ENCODE measurements at places on chromosomes 1 and 21.

DNA sequence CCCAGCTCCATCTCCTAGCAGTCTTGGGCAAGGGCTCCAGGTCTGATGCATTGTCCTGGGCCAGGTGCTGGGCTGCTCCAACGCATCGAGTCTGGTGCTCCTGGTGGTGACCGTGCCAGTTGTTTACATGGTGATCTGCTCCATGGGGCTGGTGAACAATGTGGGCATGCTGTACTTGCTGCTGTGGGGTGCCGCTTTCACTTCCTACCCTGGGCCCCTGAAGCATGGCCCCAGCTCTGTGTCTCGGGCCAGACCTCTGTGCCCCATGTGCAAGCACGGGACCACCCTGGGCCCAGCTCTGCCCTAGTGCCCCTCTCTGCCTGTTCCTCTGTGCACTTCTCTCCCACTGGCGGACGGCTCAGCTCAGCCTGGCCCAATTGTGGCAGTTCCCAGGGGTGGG is 119.4 kb downstream of the MAST2 start:
- no peak for DNase-seq

GRCh38 chr1:223006917-223007648 is 136.0 kb downstream of the TLR5 start:
- no peak for DNase-seq

- DNase-seq, result no peak
These were observed 81.9 kb downstream of the CASZ1 start for GRCh38 chr1:10714337-10715114.

DNA sequence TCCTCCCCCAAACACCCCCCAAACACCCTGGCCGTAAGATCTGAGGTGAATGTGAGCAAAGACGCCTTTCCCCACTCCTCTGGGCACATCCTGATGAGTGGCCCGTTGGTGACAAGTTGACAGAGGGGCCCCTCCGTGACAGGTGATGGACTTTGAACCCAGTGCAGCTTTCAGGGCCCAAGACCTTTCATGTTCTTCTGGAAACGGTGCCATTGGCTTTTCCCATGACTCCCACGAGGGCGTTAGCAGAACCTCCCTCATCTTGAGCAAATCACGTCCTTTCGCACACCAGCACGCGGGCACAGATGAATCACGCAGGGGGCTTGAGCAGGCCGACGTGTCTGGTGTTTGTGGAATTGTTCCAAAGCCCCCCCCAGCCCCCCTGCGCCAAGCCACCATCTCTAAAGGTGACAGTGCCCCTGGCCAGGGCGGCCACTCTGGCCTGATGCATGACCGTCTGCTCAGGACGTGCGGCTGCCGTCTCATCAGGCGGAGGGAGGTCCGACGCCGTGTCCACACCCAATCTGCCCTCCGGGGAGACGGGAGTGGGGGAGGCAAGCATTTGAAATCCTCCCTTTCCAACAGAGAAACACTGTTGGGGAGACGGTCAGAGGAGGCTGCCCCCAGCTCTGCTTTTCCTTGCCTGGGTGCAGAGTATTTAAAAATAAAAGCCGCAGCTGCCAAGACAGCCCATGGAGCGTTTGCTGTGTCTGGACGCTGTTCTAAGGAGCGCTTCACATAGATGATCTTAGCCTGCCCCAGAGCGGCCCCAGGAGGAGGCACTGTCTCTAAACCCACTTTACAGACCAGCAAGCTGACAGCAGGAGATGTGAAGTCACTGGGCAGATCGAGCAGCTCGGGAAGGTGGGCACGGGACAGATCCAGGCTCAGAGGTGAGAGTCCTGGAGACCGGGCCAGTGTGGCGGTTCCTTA is 98.3 kb upstream of the ARHGEF16 start:
- DNase-seq, result no peak

DNA sequence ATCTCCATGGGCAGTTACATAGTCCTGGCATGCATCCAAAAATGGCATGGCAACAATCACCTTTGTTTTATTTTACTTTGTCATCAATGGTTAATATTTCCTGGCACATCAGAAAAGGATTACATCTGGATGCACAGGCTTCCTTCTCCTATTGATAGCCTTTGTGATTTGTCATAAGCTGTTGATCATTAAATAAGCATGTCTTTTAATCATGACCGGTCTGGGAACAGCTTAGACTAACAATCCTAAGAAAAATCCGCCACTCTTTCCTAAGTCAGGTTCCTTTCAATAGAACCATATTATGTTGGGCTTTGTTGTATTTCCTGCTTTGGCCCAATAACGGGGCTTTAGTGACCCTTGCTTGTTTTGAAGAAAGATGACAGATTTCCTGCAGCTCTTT is 330.6 kb downstream of the DUSP10 start:
- no peak for DNase-seq

DNA sequence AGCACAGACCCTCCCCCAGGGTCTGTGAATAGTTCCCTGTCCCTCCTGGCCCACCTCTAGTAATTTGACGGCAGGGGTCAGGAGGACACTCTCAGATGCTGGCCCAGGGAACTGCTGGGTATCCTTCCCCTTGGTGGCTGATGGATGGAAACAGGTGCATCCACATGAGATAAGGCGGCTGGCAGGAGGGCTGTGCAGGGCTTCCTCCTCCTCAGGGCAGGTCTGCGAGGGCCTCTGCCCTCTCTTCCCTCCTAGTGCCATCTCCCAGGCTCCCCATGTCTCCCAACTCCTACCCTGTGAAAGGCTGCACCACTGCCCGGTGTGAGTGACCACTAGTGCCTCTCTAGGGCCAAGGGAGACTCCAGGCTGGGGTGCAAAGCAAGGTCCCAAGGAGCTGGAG is 123.9 kb downstream of the GLIS1 start:
- DNase-seq, result no peak

GRCh38 chr1:66300972-66301451 is 232.9 kb upstream of the SGIP1 start:
- no peak for DNase-seq

DNA sequence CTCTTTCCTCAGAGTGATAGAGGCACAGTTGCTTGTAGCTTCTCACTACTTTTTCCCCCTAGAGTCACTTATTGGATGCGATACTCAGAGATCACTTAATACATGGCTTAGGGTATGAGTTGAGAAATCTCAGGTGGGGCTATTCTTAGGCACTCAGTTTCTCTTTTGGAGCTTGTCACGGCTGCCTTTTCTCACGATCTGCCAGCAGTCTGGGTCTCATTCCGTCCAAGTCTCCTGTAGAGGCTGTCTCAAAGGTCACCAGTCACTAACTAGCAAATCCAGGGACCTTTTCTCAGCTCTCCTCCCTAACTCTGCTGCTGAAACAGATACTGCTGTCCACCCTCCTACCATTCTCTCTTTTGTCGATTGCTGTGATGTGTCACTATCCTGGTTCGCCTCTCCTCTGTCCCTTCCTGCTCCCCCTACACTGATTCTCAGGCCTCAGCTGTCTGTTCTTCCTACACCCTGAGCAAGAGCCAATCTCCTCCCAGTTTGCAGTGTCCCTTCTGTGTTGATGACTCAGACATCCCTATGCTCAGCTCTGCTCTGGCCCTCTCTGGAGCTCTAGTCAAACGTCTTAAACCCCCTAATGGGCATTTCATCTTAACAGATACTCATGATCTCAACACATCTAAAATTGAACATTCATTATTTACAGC is 12.4 kb downstream of the ATP1A2 start:
- no peak for DNase-seq

DNA sequence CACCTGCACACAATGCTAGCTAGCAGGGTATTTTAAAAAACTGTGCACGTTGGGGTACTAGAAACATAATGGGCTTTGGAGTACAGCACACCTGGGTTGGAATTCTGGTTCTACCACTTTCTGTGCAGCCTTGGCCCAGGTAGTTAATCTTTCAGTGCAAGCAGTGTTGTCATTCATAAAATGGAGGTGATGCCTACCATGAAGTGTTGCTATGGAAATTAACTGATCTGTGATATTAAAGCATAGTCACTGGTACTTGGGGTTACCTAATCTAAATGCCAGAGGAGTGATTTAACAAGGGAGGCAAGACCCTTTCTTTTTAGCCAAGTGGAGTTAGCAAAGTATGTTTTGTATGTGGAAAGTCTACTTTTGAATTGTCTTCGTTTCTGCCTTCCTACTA is 18.0 kb downstream of the ATP1B1 start:
- no peak for DNase-seq

- no peak for DNase-seq
These were observed 95.9 kb downstream of the DDX20 start for GRCh38 chr1:111851552-111851951.

DNA sequence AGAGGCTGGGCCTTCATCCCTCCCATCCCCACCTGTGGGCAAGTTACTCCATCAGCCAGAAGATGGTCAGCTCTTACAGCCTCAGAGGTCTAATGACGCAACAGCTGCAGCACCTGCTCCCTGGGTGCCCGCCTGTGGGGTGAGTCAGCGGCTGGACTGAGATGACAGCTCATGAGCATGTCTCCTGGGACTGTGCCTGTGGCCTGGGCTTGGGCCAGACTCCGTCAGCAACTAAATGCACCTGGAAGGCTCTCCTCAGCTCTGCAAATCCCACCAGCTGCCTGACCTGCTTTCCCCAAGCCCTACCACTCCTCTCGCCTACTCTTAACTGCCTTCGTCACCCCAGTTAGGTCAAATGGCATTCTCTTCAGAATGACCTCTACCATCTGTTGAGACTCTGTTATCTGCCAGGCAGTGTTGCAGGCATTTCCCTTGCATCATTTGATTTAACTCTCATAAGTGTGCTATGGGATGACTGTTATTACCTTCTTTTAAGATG is 47.7 kb downstream of the ETS2 start:
- no peak for DNase-seq

- DNase-seq, result no peak
These were observed 584 bp downstream of the TINAGL1 start for GRCh38 chr1:31576743-31577455.

- no peak for DNase-seq
These were observed 41.2 kb downstream of the SSBP3 start for GRCh38 chr1:54364995-54365394.

DNA sequence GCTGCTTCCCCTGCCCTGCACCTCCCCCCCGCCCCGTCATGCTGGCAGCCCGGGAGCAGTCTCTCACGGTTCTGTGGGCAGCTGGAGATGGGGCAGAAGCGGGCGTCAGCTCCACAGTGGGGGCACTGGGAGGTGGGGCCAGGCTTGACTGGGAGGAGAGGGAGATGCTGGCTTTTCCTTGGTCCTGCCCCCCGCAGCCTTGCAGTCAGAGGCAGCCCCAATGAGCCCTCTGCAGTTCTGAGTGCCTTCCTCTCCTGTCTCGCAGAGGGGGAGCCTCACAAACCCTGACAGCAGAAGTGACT is 21.7 kb downstream of the ARHGEF10L start:
- DNase-seq, result no peak

- peak; percentile 9 for DNase-seq
These were observed 32.5 kb downstream of the SASS6 start for GRCh38 chr1:100100202-100100601.

GRCh38 chr1:183880531-183881243 is 75.8 kb downstream of the RGL1 start:
- DNase-seq, result no peak

DNA sequence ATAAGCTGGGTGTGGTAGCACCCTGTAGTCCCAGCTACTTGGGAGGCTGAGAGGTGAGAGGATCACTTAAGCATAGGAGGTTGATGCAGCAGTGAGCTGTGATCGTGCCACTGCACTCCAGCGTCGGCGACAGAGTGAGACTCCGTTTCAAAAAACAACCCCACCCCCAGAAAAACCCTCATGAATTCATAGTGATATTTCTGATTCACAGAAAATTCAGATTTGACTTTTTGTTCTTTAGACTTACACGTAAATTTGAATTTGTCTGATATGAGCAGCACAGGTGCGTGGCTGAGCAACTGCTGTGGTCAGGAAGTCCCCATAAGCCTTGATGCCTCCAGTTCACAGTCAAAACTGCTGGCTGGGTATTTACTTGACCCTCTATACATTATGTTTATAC is 10.0 kb upstream of the MORC3 start:
- DNase-seq, result no peak

- no peak for DNase-seq
These were observed 171.3 kb downstream of the HHAT start for GRCh38 chr1:210499956-210500355.

- peak; percentile 52 for DNase-seq
These were observed 13.4 kb upstream of the HMCN1 start for GRCh38 chr1:185720633-185721272.

GRCh38 chr1:182851825-182852224 is 12.7 kb downstream of the DHX9 start:
- no peak for DNase-seq

GRCh38 chr1:65357291-65357960 is 48.1 kb downstream of the DNAJC6 start:
- no peak for DNase-seq

DNA sequence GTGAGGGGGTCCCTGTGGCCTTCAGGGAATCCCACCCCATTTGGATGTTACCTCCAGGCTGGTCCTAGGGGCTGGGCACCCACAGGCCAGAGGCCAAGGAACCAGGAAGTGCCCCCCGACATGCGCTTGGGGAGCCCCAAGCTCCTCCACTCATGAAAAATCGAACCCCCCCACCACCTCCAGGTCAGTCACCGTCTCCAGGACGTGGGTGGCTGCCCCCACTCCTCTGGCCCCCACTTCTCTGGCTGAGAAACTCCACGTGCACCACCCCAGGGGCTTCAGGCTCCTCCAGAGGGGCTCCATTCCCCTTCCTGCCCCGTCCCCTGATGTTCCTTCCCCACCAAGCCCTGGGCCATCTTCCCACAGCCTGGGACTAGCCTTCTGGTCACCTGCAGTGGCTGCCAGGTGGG is 30.5 kb upstream of the POFUT2 start:
- no peak for DNase-seq

GRCh38 chr21:34625030-34625593 is 10.2 kb upstream of the RCAN1 start:
- no peak for DNase-seq

- no peak for DNase-seq
These were observed 75.4 kb downstream of the TENT5C start for GRCh38 chr1:117681093-117681900.

DNA sequence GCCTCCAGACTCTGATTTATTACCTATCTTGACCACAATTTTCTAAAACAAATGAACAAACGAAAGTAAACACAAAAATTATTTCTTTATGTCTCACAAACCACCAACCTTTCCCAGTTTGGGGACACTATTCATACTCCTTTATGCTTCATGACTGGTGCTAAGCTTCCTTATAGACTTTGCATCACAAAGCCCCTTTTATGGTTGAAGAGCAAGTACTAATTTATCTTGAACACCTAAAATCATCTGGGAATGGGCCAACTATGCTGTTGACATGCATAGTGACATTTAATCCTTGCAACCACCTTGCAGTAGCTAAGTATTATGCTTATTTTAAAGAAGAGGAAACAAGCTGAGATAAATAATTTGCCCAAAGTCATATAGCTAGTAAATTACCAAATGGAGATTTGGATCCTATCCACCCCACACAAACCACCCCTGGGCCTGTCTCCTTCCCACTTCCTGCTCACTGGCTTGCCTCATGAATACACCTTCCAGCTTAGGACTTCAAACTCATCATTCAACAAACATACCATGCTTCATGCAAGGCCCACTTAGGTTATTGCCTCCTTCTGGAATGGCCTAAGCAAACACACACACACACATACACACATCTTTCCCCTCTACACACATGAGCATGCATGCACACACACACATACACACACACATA is 192.2 kb downstream of the PLPP3 start:
- no peak for DNase-seq

Measured in fibroblast of skin of left quadriceps (primary cell).